ENCODE measurements at places on chromosomes 1 and 21.

DNA sequence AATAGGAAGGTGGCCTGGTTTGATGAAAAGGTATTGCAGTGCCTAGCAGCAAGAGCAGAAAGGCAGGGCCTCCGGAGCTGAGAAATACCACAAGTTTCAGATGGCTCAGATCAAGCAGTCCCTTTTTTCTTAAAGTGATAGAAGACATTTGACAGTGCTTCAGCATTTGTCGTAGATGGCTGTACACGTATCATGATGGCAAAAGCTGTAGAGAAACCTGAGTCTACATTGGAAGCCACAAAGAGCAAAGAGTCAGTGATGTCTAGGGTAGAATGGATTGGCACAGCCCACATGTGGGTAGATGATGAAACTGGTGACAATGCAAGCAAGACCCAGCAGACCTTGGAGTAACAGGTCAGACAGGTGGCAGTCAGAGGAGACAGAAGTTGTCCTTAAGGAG lies 101.3 kb upstream of the ARTN start:
- DNase-seq = no peak

DNA sequence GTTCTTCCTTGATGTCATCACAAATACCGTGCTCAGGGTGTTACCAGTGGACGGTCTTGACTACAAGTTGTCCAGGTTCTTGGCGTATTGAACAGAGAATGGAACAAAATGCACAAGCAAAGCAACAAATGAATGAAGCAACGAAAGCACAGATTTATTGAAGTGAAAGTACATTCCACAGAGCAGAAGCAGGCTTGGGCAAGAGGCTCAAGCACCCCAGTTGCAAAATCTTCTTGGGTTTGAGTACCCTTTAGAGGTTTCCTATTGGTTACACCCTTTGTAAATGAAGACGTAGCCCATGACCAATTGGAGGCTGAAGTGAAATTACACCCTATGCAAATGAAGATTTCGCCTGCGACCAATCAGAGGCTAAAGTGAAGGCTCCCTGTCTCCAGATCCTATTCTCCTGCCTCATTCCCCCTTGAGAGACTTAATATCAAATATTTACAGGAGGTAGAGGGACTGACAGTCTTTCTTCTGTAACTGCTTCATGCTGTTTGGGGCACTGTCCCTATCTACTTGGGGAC lies 38.3 kb downstream of the YY1AP1 start:
- no peak for DNase-seq

GRCh38 chr1:21562896-21563295 lies 53.7 kb downstream of the ALPL start:
- DNase-seq = no peak

- DNase-seq = no peak
Measured at GRCh38 chr1:87999852-88000251, 671.2 kb downstream of the LMO4 start.

DNA sequence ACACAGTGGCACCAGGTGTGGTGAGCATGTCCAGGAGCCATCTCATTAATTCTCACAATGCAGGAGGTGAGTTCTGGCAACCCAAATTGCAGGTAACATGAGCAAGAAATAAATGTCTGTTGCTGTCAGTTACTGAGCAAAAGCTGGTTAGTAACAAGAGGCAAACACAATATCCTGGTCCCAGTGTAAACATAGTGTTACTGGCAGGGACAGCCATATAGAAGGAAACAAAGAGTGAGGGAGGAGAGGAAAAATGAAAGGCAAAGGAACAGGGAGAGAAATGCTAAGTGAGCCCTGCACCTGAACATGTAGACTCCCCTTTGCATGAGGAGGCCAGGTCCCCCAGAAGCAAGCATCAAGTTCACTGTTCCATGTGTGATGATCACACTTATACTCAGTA lies 203.6 kb downstream of the TRABD2B start:
- no peak for DNase-seq

- no peak for DNase-seq
Measured at GRCh38 chr1:232524056-232524455, 105.9 kb downstream of the SIPA1L2 start.

DNA sequence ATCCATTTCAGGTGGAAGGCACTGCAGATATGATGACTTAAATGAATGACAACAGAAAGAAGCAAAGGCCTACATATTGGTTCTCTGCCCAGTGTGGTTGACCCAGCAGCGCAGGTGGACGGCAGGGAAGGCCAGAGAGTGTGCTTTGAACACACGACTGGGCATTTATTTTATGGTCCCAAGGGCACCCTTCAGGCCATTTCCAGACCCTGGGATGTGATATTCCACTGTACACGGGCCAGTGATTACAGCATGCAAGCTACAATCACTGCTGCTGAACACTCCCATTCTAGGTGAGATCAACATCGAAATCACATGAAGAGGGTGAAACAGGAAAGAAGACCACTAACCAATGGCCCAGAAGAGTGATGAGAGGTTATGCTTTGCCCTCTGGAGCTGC lies 33.8 kb downstream of the PCNX2 start:
- DNase-seq = no peak

- no peak for DNase-seq
Measured at GRCh38 chr1:36168514-36168913, 12.6 kb downstream of the MAP7D1 start.

DNA sequence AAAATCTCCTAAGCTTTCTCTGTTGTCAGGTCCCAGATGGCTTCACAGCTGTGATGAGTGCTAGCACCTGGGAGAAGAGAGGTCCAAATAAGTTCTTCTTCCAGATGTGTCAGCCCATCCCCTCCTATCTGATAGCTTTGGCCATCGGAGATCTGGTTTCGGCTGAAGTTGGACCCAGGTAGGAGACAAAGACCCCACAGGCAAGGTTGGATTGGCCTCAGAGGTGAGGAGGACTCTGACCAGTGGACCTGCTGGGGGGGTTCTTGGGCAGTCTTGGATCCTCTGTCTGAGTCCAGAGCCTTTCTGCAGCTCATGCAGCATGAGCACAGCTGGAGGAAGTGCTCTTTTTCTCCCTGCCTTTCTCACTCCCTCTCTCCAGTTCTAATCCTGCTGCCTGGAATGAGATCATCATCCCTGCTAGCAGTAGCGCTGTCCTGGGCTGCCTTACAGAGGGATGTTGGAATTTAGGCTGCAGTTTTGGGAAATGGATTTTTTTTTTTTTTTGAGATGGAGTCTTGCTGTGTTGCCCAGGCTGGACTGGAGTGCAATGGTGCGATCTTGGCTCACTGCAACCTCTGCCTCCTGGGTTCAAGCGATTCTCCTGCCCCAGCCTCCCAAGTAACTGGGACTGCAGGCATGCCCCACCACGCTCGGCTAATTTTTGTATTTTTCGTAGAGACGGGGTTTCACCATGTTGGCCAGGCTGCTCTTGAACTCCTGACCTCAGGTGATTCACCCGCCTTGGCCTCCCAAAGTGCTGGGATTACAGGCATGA lies 7.1 kb downstream of the RNPEP start:
- DNase-seq = no peak

DNA sequence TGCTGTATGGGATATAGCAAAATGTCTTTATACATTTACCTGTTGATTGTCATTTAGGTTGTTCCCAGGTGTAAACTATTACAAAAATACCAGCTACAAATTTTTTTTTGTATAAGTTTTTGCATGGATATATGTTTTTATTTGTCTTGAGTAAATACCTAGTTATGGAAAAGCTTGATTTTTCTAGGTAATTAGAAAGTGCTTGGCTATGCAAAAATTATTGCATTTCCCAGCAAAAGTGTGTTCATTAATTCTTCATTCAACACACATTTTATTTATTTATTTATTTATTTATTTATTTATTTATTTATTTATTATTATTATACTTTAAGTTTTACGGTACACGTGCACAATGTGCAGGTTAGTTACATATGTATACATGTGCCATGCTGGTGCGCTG lies 22.1 kb downstream of the PDE4B start:
- no peak for DNase-seq

- DNase-seq = no peak
Measured at GRCh38 chr1:8040586-8040985, 14.5 kb upstream of the ERRFI1 start.

DNA sequence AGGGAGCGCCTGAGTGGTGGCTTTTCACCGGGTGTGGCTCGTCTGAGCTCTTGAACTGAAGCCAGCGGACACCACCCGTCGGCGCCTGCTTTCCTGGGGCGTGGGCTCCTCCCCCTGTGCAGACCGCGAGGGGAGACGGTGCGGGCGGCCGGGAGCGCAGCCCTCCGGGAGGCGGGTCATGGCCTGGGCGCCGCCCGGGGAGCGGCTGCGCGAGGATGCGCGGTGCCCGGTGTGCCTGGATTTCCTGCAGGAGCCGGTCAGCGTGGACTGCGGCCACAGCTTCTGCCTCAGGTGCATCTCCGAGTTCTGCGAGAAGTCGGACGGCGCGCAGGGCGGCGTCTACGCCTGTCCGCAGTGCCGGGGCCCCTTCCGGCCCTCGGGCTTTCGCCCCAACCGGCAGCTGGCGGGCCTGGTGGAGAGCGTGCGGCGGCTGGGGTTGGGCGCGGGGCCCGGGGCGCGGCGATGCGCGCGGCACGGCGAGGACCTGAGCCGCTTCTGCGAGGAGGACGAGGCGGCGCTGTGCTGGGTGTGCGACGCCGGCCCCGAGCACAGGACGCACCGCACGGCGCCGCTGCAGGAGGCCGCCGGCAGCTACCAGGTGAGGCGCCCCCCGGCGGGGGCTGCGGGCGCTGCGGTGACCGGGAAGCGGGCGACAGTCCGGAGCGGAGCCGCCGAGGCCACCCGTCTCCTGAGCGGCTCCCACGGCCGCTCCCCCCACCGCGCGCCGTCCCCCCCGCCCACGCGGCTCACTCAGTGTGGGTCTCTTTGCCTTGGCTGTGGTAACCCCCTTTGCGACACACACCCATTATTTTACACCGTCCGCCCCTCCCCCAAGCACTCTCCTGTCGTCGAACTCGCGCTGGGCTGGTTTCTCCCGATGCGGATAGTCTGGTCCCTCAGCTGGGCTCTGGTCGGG lies at the start of gene TRIM58:
Gene TRIM58 (plus strand): TSS at position 119 of the 916 bp plus-strand sequence. CDS start 60 bp downstream, at position 179.
- peak; percentile 6 for DNase-seq

- DNase-seq = no peak
Measured at GRCh38 chr1:186076006-186076405, 299.0 kb downstream of the TPR start.

DNA sequence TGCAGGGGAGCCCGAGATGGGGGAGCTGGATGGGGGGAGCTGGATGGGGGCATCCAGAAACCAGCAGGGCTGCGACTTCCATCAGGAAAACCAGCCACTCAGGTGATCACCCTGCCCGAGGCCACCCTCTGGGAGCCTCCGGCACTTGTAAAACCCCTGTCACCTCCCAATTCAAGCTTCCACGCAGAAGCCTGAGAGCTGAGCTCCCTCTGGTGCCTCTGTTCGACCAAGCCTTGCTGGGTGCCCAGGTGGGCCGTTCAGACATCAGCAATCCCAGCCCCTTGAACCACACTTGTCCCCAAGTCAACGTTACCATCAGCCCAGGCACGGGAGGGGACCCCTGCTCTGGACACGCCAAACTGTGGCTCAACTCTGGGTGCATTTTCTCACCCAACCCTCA lies 59.6 kb downstream of the MEGF6 start:
- DNase-seq = no peak

- no peak for DNase-seq
Measured at GRCh38 chr1:91819038-91819788, 66.7 kb downstream of the TGFBR3 start.

- no peak for DNase-seq
Measured at GRCh38 chr1:210372491-210372890, 43.8 kb downstream of the HHAT start.

DNA sequence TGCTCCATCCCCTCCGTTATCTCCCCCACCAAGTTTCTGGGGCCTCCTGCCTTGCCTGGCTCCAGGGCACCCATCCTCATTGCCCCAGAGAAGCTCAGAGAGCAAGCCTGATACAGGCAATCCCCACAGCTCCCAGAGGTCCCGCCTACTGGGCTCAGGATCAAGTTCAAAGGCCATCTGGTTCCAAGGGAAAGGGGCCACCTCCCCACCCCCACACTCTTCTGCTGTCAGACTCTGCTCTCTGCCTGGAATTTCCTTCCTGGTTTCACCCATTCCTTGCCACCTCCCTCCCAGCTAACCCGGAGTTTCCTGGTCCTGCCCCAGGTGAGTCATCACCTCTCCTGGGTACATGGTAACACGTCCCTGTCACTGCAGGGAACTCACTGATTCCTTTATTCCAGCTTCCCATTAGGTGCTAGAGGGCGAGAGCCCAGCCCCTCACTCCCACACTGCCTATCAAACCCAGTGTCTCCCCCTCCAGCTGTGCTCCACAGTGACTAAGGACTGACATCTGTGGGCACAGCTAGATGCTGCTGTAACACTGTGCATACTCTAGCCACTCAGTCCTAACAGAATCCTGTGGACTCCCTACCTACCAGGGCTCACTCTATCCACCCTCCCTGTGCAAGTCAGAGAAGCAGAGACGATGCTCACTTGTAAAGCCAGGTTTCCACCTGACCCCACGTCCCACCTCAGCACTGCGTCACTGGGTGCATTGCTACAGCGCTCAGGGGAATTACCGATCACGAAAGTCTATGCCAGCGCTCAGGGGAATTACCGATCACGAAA lies 21.8 kb downstream of the RSPH1 start:
- DNase-seq = no peak

- DNase-seq = no peak
Measured at GRCh38 chr1:19229229-19229628, 19.2 kb upstream of the UBR4 start.

GRCh38 chr21:42448686-42449085 lies 45.0 kb downstream of the UBASH3A start:
- DNase-seq = no peak

DNA sequence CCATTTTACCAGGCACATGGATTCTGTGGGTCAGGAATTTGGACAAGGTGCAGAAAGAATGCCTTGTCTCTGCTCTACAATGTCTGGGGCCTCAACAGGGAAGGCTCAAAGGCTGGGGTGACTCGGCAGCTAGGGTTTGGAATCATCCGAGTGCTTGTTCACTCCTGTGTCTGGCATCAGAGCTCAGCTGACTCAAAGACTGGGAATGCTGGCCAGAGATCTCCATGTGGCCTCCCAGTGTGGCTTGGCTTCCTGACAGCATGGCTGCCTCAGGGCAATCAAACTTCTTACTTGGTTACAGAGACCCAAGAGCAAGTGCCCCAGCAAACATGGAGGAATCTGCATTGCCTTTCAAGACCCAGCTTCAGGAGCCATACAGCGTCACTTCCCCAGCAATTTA lies 110.5 kb downstream of the TOMM20 start:
- DNase-seq = no peak

- DNase-seq = no peak
Measured at GRCh38 chr21:15222707-15223106, 157.9 kb upstream of the NRIP1 start.

GRCh38 chr1:198102454-198102827 lies 54.4 kb upstream of the NEK7 start:
- no peak for DNase-seq

Data from activated gamma-delta T cell treated with Interleukin-2 at 50 U/mL for 16 hours (primary cell).